HCT116 (cell line): ENCODE measurements at places on chromosomes 7 and 10.

- peak; percentile 12 for DNase-seq
Measured at GRCh38 chr7:151570366-151570915, 50.7 kb upstream of the RHEB start.

- DNase-seq, result no peak
Measured at GRCh38 chr10:16520900-16521299, 779 bp downstream of the C1QL3 start.

DNA sequence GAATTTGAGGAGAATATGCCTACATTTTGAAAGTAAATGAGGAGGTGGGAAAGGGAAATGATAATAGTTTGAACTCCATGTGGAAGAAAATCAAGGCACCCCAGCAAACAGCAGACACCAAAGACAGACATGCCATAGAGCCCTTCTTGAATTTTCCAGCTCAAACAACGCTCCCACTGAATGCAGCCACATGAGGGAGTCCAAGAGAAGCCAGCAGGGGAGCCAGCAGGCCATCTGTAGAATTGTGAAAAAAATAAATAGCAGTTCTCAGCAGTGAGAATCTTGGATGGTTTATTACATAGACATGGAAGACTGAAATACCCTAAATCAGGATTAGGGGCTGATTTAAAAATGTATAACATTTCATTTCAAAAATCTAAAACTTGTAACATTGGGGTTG lies 1567.3 kb upstream of the LRRTM3 start:
- DNase-seq, result peak; percentile 15

GRCh38 chr7:131546583-131547141 lies 9.8 kb downstream of the PODXL start:
- DNase-seq, result no peak

GRCh38 chr10:133087679-133088178 lies at the start of gene ADGRA1:
TSS of gene ADGRA1 (plus strand) at chr10:133087924. CDS start at chr10:133088910, 986 bp downstream.
- no peak for DNase-seq

DNA sequence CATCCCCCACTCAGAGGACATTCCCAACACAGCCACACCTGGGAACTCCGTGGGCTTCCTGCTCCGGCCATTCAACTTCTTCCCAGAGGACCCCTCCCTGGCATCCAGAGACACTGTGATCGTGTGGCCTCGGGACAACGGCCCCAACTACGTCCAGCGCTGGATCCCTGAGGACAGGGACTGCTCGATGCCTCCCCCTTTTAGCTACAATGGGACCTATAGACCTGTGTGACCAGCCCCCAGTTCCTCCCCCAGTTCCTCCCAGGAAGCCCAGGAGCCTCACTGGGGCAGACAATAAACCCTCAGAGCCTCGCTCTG lies 8.6 kb downstream of the AOC1 start:
- DNase-seq, result no peak

DNA sequence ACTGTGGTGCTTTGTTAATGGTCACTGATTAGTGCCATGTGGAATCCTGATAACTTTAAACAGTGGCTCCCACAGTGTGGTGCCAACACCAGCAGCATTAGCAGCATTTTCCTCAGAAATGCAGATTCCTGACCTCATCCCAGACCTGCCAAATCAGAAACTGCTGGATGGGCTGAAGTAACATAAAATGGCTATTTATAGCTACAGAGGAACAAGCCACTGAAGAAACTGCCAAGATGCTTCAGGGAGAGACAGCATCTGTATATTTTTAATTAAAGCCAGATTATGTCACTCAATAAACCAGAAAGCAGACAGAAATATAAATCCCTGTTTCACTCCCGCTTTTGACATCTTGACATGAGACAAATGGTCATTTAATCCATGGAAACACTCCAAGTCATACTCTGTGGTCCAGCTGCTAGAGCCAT lies 178.5 kb downstream of the AMPH start:
- DNase-seq, result no peak

- no peak for DNase-seq
Measured at GRCh38 chr7:125059861-125060456, 130.3 kb upstream of the POT1 start.

DNA sequence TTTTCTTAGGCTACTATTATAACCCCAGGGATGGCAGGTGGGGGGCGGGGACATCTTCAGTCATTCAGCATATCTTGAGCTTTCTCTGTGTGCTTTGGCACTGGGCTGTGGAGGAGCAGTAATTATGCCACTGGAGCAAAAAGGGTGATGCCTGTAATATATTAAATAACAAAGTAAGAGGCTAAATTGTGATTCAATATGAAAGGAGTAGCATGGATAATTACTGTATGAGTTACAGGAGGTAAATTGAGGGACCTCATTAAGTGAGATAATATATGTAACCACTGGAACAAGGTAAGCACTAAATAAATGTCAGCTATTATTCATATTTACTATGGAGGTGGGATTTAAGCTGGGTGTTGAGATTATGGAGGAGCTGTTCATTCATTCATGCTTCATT lies 3.3 kb upstream of the STN1 start:
- no peak for DNase-seq

- DNase-seq, result no peak
Measured at GRCh38 chr7:70574314-70574834, 557.6 kb upstream of the GALNT17 start.

DNA sequence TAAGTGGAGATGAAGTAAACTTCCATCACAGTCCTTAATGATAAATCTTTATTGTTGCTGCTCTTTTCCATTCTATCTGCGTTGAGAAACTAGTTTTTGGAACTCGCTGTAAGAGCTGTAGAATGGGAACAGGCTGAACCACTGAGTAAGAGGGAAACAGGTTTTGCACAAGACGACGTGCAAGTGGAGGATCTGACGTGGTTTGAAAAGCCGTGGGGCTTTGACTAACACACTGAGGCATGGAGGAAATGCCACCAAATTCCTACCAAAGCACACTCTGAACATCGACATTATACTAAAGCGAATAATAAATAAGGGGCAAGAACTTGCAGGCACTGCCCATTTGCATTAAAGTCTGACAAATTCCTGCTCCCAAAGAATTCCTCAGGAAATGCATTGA lies 160.6 kb downstream of the KLF6 start:
- no peak for DNase-seq

GRCh38 chr10:76717141-76717540 lies 920.5 kb downstream of the KCNMA1 start:
- DNase-seq, result no peak

GRCh38 chr7:151129960-151130591 lies 37.4 kb downstream of the GBX1 start:
- no peak for DNase-seq
